ENCODE measurements at places on chromosomes 7 and 10. TPM values are rescaled to one million over a fixed set of nuclear protein-coding genes. Genes with fewer than 3 reads are reported as not detected.
A peak's percentile ranks its signal among the peaks of the same experiment; 100 is the strongest.

- peaks cover 8% of the 10 kb centered on the region for H3K36me3 ChIP-seq
- no peaks in the 10 kb centered on the region for H3K27me3 ChIP-seq
- no peak for DNase-seq
Measured at GRCh38 chr7:84042110-84042539, 152.5 kb downstream of the SEMA3A start.

The COL13A1 gene
- 14.1 TPM for total RNA-seq

DNA sequence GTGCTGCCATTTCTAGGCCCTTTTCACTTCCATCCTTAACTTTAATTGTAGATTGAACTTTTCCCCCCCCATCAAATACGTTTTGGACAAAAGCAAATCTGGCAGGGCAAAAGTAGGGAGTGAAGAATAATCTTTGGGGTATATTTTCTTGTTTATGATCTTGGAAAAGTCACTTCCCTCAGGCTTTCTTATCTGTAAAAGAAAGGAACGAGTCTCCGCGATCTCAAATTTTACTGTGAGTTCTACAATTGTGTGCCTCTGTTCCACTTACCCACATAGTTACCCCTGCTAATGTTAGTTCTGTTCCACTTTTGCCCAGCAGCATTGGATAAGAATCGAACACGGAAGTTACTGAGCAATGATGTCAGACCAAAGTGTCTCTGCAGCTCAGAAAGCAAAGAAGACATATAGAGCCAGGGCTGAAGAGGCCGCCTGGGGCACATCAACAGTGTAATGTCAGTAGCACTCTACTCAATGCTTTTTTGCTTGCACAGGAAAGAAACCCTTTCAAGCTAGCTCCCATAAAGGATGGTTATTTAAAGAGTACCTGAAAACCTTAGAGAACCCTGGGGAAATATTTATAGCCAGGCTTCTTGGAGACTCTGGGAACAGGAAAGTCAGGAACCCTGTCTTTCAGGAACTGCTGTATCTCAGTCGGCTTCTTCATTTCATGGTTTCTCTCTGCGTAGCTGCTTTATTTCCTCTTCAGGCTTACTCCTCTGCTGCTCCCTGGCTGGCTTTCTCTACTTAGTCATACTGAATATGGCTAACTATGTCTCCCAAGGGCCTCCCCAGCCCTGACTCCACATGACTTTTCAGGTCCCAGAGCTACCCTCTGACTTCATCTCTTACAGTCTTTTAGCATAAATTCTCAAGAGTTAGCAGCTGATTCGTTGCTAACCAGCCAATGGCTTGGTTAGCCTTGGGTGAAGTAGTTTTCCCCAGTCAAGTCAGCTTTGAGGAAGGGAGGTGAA lies 123.7 kb upstream of the FAM3C start:
- no peak overlapping the region for H3K4me3 ChIP-seq
- no peaks in the 10 kb centered on the region for H3K27me3 ChIP-seq
- DNase-seq, result no peak
- no peaks in the 10 kb centered on the region for H3K4me1 ChIP-seq
- H3K27ac ChIP-seq, result no peak overlapping the region

DNA sequence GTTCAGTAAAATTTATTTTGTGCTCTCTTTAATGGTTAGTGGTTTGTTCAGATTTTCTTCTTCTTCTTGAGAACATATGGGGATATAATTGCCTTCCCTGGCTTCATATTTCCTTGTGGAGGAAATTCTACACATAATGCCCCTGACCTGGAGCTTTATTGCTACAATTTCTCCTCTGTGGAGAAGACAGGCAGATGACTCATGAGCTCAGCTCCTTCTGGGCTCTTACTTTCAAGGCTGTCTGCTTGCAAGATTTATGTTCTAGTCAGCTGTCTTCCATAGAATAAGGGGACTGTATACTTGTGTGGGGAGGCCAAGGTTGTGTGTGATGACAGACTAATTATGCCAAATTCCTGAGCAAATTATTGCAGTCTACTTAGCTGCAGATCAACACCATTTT lies 1.6 kb downstream of the LRRD1 start:
- H3K27me3 ChIP-seq, result peaks cover 1% of the 10 kb centered on the region
- H3K36me3 ChIP-seq, result no peaks in the 10 kb centered on the region
- peak overlapping the region; percentile 27 for H3K27ac ChIP-seq
- H3K4me3 ChIP-seq, result no peak overlapping the region
- H3K4me1 ChIP-seq, result peaks cover 9% of the 10 kb centered on the region

GRCh38 chr10:98168147-98168546 lies 33.7 kb downstream of the R3HCC1L start:
- DNase-seq, result no peak
- no peaks in the 10 kb centered on the region for H3K27me3 ChIP-seq
- no peak overlapping the region for H3K27ac ChIP-seq
- H3K36me3 ChIP-seq, result peaks cover 14% of the 10 kb centered on the region
- H3K4me1 ChIP-seq, result no peaks in the 10 kb centered on the region
- no peak overlapping the region for H3K4me3 ChIP-seq

The ABCB4 gene
- 2.3 TPM for total RNA-seq

The MACROH2A2 gene
- total RNA-seq, result 125 TPM

- H3K27me3 ChIP-seq, result no peaks in the 10 kb centered on the region
- H3K4me3 ChIP-seq, result no peak overlapping the region
Measured at GRCh38 chr7:116777651-116778281, 84.6 kb upstream of the CAPZA2 start.

DNA sequence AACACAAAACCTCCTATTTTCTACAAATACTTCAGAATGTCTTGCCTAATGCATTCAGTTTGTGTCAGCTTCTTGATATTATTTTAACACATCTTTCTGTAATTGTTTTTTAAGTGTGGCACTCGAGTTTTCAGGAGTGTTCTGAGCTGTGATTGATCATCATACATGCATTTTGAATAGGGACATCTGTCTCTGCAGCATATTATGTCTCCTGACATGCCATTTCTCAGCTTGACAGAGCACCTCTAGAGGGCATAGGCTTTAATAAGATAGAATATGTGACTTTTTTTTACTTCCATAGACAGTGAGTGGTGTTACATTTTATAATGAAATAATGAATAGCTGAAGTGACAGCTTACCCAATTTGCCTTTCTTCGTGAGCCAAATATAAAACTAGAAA lies 219.2 kb upstream of the HDAC9 start:
- H3K4me1 ChIP-seq, result peaks cover 11% of the 10 kb centered on the region
- DNase-seq, result no peak
- no peaks in the 10 kb centered on the region for H3K36me3 ChIP-seq
- H3K27ac ChIP-seq, result no peak overlapping the region
- H3K27me3 ChIP-seq, result no peaks in the 10 kb centered on the region

- H3K36me3 ChIP-seq, result no peaks in the 10 kb centered on the region
- DNase-seq, result no peak
- H3K27ac ChIP-seq, result no peak overlapping the region
Measured at GRCh38 chr7:979886-980571, 3.0 kb upstream of the CYP2W1 start.

The IL6 gene
- 1.4 TPM for total RNA-seq

- H3K27ac ChIP-seq, result no peak overlapping the region
- H3K27me3 ChIP-seq, result no peaks in the 10 kb centered on the region
Measured at GRCh38 chr7:101420436-101420835, 57.8 kb downstream of the COL26A1 start.

The VKORC1L1 gene
- total RNA-seq, result 23.1 TPM

DNA sequence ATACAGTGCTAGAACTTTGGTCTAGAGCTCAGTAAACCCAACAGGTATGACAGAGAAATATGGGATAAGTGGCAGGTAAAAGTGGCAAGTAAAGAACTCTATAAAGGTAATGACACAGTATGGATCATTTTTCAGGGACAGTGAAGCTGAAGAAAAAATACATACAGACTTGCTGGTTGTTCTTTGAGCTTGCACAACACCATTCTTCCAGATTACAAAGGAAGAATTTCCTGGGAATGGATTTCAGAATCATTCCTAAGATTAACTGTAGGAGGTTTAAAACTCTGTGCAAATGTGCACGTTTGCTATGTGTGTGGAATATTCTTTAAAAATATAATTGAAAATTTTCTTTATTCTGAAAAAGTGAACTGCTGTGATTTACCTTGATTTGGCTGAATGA lies 36.0 kb downstream of the PHF14 start:
- peaks cover 28% of the 10 kb centered on the region for H3K36me3 ChIP-seq
- H3K4me3 ChIP-seq, result no peak overlapping the region
- H3K27me3 ChIP-seq, result no peaks in the 10 kb centered on the region
- no peaks in the 10 kb centered on the region for H3K4me1 ChIP-seq

The GBX1 gene
- total RNA-seq, result 0.20 TPM

- H3K36me3 ChIP-seq, result no peaks in the 10 kb centered on the region
- no peak overlapping the region for H3K4me3 ChIP-seq
- no peak for DNase-seq
- H3K4me1 ChIP-seq, result peaks cover 1% of the 10 kb centered on the region
Measured at GRCh38 chr7:37341033-37341630, 107.5 kb downstream of the ELMO1 start.

DNA sequence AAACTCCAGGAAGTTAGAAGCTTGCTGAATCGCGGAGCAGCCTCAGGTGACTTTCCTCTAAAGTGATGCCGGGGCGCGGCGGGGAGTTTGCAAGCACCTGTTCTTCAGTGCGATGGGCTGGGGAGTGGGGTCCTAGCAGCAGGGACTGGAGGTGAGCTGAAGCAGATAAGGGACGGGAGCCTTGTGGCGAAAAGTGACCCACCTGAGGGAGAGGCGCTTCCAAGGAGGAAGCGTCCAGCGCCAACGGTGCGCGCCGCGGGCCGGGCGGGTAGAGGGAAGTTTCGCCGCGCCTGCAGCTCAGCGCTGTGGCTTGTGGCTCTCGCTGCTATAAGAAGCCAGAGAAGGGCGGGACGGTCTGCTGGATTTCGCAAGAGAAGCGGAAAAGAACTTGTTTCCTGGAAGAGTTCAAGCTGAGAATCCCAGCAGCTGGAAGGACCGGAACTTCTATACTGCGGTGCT lies at the start of gene STEAP4:
STEAP4 (minus strand) TSS at position 305 of the 459 bp plus-strand sequence. CDS start 22,625 bp downstream, outside the sequence.
- H3K4me3 ChIP-seq, result peak within 1 kb of the TSS; percentile 70
- H3K36me3 ChIP-seq, result no peaks in the 10 kb centered on the region
- H3K27ac ChIP-seq, result no peak within 1 kb of the TSS

GRCh38 chr10:50511492-50512213 lies 112.1 kb downstream of the SGMS1 start:
- no peak for DNase-seq
- no peak overlapping the region for H3K4me3 ChIP-seq
- H3K27ac ChIP-seq, result no peak overlapping the region

DNA sequence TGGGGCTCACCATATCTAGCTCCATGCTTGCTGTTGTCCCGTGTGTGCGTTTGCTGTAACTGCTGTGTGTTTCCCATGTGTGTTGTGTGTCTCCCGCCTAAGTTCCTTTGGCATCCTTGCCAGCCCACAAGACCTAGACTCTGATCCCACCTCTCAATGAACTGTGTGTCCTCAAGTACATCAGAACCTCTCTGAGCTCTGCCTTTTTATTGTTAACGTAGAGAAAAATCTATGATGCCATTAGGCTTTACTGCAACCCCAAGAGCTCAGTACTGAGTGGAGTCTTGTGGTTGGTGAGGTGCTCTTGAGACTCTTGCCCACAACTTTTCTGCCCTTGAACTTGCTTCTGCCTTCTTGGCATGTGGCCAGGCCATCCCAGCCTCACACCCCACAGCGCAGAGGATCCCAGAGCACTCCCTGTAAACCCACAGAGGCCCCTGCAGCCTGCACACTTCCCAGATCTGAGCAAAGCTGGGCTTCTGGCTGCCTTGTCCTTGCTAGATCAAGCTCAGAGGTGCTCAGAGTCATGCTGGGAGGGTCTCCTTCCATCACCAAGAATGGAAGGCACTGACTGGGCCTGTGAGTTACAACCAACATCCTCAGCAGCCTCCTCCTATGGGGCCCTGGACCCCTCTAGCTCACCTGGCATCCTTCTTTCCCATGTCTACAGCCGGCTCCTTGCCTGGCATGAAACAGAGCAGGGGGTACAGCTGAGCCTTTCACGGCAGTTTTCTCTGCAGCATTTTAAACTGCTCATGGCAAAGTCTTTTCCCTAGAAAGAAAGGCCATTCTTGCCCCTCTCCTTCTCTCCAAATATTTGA lies 643.4 kb downstream of the ACTR3B start:
- no peaks in the 10 kb centered on the region for H3K4me1 ChIP-seq
- H3K4me3 ChIP-seq, result no peak overlapping the region
- H3K27ac ChIP-seq, result no peak overlapping the region
- no peak for DNase-seq
- H3K27me3 ChIP-seq, result no peaks in the 10 kb centered on the region

The SEMA3A gene
- 44.4 TPM for total RNA-seq

DNA sequence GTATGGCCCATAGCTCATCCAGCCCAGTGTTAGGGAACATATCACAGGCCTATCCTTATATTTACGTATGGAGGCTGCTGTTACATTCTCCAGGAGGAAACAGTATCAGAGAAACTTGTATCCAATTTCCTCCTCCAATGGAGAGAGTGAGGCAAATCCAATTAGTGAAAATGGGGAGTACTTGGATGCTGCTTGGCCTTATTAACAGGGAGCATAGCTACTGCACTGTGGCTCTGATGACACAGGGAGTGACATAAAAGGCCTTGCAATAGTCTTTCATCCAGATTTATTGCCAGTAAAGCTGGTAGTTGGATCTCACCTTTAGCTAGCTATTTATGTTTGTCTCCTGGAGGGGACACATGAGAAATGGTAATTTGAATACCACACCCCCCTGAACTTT lies 313.2 kb upstream of the MTPN start:
- DNase-seq, result no peak
- peaks cover 20% of the 10 kb centered on the region for H3K4me1 ChIP-seq
- H3K27me3 ChIP-seq, result no peaks in the 10 kb centered on the region
- no peak overlapping the region for H3K27ac ChIP-seq

DNA sequence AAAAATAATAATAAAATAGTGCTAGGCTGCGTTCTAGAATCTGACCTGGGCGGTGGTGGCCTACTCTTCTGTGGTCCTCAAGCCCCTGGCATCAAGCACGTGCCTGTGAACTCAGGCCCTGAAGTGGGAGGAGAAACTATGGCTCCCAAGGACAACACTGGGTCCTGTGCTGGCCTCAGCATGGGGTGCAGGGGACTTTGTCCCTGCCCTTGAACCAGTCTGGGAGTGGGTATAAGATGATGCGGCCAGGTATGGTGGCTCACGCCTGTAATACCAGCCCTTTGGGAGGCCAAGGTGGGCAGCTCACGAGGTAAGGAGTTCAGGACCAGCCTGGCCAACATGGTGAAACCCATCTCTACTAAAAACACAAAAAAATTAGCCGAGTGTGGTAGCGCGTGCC lies 5.5 kb downstream of the ZP3 start:
- H3K27me3 ChIP-seq, result no peaks in the 10 kb centered on the region
- H3K36me3 ChIP-seq, result no peaks in the 10 kb centered on the region
- H3K4me3 ChIP-seq, result no peak overlapping the region

DNA sequence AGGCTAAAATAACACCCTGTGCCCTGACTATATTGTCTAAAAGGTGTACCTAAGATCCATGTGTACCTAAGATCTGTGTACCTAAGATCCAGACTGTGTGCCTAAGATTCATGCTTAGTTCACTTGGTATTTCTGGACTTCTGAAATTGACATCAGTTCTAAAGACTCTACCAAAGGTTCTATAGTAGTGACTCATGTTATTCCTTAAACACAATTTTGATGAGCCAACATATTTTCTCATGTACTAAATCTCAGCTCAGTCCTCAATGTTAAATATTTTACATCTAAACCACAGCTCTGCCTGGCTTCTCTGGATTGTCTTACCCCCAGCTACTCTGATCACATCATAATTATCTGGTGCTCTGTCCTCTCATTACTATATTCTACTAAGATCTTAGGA lies 802.3 kb upstream of the SORCS1 start:
- H3K27ac ChIP-seq, result no peak overlapping the region
- H3K36me3 ChIP-seq, result no peaks in the 10 kb centered on the region
- H3K4me3 ChIP-seq, result no peak overlapping the region
- H3K27me3 ChIP-seq, result peaks cover 2% of the 10 kb centered on the region
